ENCODE measurements at places on chromosomes 1 and 21. TPM values are rescaled to one million over a fixed set of nuclear protein-coding genes. Genes with fewer than 3 reads are reported as not detected.

CYP4B1 gene
- total RNA-seq, result 0.72 TPM

KCNA3 gene
- total RNA-seq, result 0.72 TPM

PCP4 gene
- total RNA-seq, result 1.5 TPM

SLC35F3 gene
- total RNA-seq, result 0.72 TPM

FABP3 gene
- total RNA-seq, result 260 TPM

CFHR2 gene
- not detected for total RNA-seq

APOBEC4 gene
- total RNA-seq, result not detected

AIM2 gene
- not detected for total RNA-seq

DCST2 gene
- 0.41 TPM for total RNA-seq

COA6 gene
- total RNA-seq, result 24.6 TPM

RASAL2 gene
- 29.0 TPM for total RNA-seq

LCE3D gene
- total RNA-seq, result not detected

OPTC gene
- total RNA-seq, result not detected

THEMIS2 gene
- 8.0 TPM for total RNA-seq

PSMA5 gene
- total RNA-seq, result 25.7 TPM

CR2 gene
- not detected for total RNA-seq

NECTIN4 gene
- total RNA-seq, result 18.0 TPM

OR2T35 gene
- total RNA-seq, result not detected

OR2C3 gene
- total RNA-seq, result not detected

TTC22 gene
- total RNA-seq, result 8.7 TPM

CFAP107 gene
- total RNA-seq, result not detected

SHE gene
- 10.7 TPM for total RNA-seq

WRAP73 gene
- 25.4 TPM for total RNA-seq

All from tongue (tissue), 3 donors.